Transverse colon (tissue), 4 donors: ENCODE measurements at places on chromosomes 2 and 18.
A peak's percentile ranks its signal among the peaks of the same experiment; 100 is the strongest.

- no peak for DNase-seq
Measured at GRCh38 chr18:46072959-46073358, 899 bp upstream of the PSTPIP2 start.

DNA sequence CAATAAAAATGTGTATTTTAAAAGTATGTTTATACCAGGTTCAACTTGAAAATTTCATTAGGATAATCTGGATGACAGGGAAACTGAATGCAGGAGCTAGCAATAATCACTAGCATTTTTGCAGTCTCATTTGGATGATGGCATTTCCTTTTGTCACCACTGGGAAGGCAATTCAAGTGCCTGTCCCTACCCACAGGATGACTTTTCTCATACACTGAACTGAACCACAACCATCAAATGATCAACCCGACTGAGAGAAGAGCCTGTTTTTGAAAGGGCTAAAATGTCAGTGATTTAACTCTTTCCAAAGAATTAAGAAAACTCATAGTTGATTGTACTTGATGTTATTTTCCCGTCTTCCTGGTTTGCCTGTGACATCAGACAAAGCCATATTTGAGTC, 115.0 kb downstream of the FAM124B start:
- DNase-seq = no peak

GRCh38 chr2:59993726-59994125, 559.7 kb downstream of the BCL11A start:
- no peak for DNase-seq

GRCh38 chr18:45755934-45756333, 32.0 kb downstream of the SLC14A1 start:
- no peak for DNase-seq

GRCh38 chr2:10400568-10400977, 47.6 kb downstream of the ODC1 start:
- peak; percentile 33 for DNase-seq

DNA sequence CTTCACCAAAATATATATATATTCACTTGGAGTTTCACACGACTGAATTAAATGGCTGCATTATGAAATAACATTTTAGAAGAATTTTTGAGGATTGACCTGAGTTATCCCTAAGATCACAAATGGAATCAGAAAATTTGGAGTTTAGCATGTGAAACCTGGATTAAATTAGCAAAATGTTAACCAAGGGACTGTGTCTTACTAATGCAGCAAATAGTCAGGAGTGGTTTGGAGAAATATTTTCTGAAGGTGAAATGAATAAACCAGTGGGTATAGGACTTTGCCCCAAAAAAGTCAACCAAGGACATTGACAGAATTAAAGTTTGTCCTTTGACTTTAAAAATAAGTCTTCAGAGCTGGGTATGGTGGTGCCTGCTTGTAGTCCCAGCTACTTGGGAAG, 111.2 kb downstream of the PRPF40A start:
- no peak for DNase-seq

- peak; percentile 30 for DNase-seq
Measured at GRCh38 chr2:196101325-196101991, 32.8 kb upstream of the DNAH7 start.

- no peak for DNase-seq
Measured at GRCh38 chr2:145190031-145190703, 670.2 kb upstream of the ZEB2 start.

GRCh38 chr2:11024259-11024645, 112.5 kb downstream of the KCNF1 start:
- DNase-seq = no peak

DNA sequence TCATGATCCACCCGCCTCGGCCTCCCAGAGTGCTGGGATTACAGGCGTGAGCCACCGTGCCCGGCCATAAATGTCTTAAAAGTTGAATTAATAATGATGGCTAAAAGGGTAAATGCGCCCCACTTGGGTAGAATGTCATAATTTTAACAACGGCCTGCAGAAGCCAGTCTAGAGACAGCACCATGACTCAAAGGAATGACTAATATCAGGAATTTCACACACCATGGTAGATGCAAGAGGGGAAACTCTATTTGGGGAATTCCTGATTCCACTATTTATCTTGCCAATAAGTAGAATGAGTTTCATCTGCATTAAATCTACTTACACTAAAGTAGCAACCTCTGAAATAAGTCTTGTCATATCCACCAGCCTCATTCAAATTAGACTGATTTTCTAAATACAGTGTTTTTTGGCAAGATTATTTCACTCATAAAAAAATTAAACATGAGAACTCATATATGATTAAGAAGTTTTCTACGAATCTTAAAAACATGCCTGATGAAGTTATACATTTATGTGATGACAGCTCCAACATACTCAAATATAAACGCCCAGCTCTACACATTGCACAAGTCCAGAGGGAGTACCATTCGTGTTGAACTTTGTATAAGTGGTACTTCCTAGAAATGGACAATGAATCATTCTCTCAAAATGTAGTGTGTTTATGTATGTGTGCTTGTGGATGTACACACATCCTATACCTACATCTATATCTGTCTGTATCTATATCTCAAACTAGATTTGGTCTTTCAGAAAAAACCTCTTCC, 309.7 kb downstream of the IRS1 start:
- DNase-seq = no peak

DNA sequence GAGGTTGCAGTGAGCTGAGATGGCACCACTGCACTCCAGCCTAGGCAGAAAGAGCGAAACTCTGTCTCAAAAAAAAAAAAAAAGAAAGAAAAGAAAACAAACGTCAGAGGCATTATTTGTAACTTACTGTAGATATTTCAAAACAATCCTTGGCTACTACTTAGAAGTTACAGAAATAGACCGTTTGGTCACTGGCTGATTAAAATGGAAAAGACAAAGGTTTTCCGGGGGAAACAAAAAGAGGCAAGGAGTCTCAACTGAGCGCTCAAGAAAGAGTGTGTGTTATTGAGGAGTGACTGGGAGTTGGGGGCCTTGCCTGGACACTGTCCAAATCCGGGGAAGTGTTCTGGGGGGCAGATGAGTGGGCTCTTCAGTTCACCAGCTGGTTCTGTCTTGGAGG, 47.6 kb downstream of the TEX44 start:
- no peak for DNase-seq

DNA sequence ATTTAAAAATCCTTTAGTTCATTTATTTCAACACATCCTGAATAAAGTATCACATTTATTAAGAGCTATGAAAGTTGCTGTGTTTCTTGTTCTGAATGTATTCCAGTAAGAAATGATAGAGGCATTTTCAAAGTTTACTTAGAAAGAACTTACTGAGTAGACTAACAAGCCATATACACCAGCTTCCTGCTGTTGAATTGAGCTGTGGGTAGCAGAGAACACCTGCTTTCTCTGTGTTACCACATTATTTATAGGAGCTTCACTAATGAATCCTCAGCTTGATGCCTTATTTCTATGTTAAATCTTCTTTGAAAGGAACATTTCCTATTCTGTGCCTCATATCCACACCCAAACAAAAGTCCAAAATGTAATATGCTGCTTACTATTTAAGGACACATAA, 115.4 kb downstream of the CCDC141 start:
- no peak for DNase-seq

DNA sequence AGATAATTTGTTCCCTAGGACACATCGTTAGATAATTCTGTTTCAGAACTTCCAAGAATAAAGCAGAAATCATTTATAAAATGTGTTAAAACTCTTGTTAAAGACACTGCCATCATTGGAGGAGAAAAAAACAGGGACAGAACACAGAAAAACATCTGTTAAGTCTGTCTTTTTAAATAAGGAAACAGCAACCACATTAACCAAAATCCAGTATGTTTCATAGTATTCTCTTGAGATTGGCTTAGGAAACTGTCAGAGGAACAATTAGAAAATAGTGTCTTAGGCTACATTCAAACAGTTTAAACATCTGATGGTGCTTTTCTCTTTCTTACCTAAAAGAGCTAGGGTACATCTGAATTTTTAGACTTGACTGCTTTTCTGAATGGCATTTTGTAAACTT, 81.6 kb downstream of the PMS1 start:
- no peak for DNase-seq

DNA sequence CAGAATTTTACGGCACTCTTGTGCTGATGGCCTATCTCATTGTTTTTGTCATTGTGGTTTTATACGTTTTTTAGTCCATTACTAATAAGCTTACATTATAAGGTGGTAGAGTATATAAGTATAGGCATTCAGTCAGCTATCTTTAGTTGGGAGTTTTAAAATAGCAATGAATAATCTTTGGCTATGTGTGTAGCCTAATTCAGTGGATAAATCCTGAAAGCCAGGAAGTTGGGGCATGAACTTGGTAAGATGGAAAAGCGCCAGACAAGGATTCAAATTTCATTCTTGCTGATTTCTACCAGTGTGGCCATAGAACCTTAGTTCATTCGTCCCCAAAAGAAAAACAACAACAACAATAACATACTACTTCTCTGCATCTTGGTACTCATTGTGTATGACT, 31.2 kb downstream of the EPC2 start:
- no peak for DNase-seq

DNA sequence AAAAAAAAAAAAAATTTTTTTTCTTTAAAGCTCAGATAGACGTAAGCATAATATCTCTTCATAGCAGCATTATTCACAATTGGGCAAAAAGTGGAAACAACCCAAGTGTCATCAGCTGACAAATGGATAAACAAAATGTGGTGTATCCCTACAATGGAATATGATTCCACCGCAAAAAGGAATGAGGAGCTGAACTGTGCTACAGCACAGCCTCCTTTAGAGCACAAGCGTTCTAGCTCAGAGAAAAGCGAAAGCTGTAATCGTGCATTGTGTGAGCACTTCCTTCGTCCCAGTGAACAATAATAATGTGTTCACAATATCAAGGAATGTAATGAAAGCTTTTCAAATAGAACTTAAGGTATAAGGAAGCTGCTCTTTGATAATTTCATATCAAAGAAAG, 11.7 kb upstream of the CHMP1B start:
- no peak for DNase-seq

- no peak for DNase-seq
Measured at GRCh38 chr2:203631068-203631757, 75.2 kb upstream of the CD28 start.
